ENCODE measurements at places on chromosomes 1 and 21.

GRCh38 chr1:43636006-43636641, 13.8 kb upstream of the KDM4A start:
- DNase-seq = no peak

DNA sequence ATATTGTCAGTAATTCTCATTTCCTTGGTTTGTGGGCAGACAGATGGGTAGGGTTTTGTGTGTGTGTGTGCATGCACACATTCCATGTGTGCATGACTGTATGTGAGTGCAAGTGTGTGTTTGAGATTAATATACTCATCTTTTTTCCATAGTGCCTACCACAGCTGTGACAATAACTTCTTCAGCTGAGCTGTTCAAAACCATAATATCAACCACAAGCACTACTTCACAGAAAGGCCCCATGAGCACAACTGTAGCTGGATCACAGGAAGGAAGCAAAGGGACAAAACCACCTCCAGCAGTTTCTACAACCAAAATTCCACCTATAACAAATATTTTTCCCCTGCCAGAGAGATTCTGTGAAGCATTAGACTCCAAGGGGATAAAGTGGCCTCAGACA, 149.3 kb downstream of the ADGRL2 start:
- DNase-seq = no peak

DNA sequence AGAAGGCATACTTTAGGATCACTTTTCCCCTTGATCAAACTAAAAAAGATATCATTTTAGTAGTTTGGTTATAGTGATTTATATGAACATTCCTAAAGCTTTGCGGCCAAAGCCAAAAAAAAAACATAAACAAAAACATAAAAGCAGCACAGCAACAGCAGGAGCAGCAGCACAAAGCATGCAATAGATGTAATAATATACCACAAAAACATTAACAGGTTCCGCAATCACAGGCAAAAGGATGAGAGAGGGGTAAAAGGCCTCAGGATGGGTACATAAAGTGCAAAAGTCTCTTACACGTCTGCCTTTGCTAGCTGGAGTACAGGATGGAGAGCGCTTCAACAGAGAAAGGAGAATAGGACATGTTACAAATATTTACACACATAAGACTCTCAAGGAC, 119.0 kb downstream of the COQ8A start:
- DNase-seq = no peak

DNA sequence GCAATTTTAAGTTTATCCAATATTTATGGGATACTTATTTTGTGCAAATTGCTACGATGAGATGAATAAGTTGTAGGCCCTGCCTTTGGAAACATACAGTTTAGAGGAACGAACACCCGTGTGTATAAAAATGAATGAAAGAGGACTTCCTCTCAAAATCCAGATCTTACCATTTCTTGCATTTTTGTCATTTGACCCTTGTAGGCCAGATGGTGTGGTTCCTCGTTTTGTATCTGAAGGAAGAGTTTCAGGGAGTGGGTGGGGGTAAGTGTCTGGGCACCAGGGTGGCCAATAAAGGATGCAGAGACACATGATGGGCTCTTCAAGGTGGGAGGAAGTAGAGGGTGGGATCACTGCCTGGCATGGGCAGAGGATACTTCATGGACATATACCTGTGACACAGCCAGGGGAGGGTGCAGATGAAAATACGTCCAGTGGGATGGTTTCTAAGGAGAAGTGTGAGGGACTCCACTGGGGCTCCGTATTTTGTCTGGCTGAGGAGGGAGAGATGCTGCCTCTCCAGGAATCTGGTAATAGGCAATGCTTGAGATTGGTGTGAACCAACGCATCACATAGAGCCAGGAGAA, 14.4 kb downstream of the MAPKAPK2 start:
- DNase-seq = no peak

GRCh38 chr21:40622531-40622930, 224.4 kb downstream of the DSCAM start:
- DNase-seq = no peak

DNA sequence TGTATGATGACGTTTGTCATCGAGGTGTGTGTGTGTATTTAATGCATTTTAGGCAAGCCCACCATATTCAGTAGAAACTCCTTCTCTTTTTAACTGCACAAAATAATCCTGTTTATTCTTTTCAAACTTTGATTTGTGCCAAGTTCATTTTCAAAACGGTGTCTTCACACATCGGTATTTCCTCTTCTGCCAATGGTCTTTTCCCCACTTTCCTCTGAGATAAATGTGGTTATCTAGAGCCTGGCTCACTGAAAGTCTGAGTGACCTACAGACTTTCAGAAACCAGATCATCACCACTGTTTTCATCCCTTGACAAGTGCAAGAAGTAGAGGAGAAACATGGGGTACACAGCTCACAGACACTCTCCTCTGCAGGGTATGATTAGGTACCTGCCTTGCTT, 69.4 kb downstream of the GPATCH2 start:
- no peak for DNase-seq

- no peak for DNase-seq
Measured at GRCh38 chr1:79460773-79461436, 454.4 kb upstream of the ADGRL4 start.

- DNase-seq = no peak
Measured at GRCh38 chr1:51877434-51878307, 856 bp downstream of the NRDC start.

DNA sequence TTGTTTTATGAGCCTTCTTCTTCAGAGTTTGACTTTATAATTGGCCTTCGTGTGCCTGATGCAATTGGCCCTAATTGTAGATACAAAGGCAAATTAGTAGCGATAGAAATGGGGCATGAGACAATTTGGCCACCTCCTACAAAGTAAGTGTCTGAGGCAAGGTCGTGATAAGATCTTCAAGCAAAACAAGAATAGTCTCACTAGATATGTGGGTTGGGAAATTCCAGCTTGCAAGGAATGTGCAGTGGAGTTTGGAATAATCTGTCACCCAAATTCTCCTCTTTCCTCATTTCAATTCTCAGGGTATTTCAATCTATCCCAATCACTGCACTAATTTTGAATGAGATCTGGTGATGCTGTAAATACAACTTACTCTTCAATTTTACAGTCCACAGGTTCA, 11.4 kb upstream of the TSNAX start:
- DNase-seq = no peak

DNA sequence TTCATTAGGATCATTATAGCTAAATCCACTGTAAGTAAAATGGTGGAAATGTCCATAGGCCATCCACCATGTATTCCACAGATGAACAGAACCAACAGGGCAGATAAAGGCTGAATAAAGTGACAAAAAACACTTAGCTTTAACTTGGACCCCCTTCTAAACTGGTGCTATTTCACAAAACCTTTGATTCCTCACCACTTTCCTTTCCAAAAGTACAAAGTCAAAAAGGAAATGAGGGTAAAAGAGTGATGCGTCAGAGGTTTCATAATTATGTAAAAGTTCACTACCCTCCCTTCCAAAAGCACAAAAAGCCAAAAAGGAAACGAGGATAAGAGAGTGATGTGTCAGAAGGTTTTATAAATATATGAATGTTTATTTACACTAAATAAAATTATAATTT, 172.2 kb downstream of the TBX15 start:
- DNase-seq = no peak

DNA sequence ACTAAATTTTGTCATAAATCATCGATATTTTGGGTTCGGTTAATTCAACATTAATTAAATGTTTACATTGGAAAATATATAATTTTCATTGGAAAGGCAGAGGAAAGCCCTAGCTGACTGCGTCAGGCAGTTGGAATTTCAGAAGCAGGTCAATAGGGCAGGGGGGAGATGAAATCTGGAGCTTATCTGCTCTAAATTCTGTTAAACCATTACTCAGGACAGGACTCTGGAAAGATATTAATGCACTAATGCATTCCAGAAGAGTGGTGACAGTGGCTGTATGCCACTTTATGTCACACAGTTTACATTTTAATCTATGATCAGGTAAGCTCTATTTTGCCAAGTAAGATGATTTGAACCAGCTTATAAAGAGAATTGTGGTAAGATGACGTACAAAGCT, 153.0 kb upstream of the B3GALT2 start:
- DNase-seq = no peak

GRCh38 chr1:185526344-185527307, 207.6 kb upstream of the HMCN1 start:
- DNase-seq = no peak

DNA sequence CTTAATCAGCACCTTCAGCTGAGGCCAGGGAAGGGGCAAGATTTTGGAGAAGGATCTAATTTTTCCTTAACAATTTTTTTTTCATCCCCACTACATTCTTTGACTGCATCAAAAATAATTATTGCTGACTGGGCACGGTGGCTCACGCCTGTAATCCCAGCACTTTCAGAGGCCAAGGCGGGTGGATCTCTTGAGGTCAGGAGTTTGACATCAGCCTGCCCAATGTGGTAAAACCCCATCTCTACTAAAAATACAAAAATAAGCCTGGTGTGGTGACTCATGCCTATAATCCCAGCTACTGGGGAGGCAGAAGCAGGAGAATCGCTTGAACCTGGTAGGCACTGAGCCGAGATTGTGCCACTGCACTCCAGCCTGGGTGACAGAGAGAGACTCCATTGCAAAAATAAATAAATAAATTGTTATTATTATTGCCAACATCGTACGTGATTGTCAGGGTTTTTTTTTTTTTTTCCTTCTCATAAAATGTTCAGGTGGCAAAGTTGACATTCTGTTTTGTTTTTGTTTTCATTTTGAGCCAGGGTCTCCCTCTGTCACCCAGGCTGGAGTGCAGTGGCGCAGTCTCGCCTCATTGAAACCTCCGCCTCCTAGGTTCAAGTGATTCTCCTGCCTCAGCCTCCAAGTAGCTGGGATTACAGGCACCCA, 37.3 kb upstream of the MORC3 start:
- no peak for DNase-seq

DNA sequence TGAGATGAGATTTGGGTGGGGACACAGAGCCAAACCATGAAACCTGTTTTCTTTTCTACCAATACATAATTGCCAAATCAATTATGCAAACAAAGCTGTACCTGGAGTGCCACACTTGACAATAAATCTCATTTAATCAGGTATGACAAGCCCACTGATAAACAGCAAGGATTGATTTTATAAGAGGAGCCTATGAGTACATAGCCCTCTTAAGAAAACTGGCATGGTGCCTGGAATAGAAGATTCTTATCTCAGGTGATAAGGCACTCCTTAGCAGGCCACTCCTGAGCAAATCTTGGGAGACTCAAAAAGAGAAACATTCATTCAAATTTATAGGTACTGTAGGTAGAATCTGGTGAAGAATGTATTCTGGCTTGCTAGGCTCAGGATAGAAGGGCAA, 28.6 kb upstream of the PDE4B start:
- no peak for DNase-seq
